A549 (cell line): ENCODE measurements at places on chromosomes 6 and 20. TPM values are rescaled to one million over a fixed set of nuclear protein-coding genes. Genes with fewer than 3 reads are reported as not detected.

Gene CCN2
- 32.0 to 47.4 TPM (median 40.5 TPM) in 3 replicates for polyA plus RNA-seq

Gene TFAP2A
- 26.0 to 31.4 TPM (median 26.9 TPM) in 3 replicates for polyA plus RNA-seq

Gene MEP1A
- polyA plus RNA-seq, result not detected in 3 replicates

Gene TTK
- 18.8 to 21.2 TPM (median 21.0 TPM) in 3 replicates for polyA plus RNA-seq

Gene OR2J3
- not detected in 3 replicates for polyA plus RNA-seq

Gene FILIP1
- 1.7 to 2.3 TPM (median 1.9 TPM) in 3 replicates for polyA plus RNA-seq

GRCh38 chr6:84763886-84764331 is 489 bp downstream of the TBX18 start:
- no peak for DNase-seq

DNA sequence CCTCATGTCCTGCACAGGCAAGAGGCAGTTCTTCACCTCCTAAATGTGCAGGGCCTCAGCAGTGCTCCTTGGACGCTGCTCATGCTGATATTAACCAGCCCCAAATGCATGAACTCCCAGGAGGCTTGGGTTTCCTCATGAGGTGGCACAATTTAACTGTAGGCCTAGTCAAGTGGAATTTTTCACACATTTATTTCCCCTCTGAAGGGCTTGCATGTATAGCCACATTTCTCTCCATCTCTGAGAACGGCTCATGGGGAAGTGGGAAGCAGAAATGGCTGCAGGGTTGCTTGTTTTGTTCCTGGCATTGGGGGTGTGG is 72.8 kb upstream of the PAX1 start:
- no peak for DNase-seq

- DNase-seq, result no peak
Measured at GRCh38 chr6:52381249-52381648, 19.3 kb downstream of the PAQR8 start.

DNA sequence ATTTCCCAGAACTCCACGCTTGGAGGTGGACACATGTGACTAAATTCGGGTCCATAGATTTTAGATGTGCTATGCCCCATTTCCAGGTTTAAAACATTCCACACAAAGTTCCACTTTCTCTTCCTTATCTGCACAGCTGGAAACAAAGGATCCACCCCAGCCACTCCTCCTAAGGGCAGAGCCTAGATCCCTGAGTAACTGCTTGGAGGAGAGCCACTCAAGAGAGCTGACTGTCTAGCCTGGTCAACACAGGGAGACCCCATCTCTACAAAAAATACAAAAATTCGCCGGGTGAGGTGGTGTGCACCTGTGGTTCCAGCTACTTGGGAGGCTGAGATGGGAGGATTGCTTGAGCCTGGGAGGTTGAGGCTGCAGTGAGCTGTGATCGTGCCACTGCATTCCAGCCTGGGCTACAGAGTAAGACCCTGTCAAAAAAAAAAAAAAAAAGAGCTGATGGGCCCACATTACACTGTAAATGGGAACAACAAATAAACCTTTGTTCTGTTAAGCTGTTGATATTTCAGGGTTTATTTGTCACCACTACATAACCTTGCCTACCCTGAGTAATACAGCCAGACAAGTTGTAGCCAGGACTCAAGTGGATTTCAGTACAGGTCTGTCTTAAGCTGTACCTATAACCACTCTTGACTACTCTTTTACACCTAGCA is 25.8 kb upstream of the SNRPC start:
- DNase-seq, result no peak

DNA sequence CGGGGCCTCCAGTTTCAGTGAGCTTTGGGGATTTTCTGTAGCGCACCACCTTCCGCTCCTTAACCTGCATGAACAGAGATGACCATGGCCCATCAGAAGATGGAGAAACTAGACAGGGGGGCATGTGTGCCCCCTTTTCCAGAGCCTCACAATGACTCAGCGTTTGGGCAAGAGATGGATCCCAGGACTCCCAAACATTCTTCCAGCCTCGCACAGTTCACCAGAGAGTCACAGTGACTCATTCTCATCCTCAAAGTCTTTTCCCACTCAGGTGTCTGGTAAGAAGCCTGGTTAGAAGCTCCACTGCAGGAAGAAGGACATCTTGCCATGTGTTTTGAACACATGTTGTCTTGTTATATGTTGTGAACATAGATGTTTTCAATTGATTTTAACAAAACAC is 76.2 kb upstream of the FRMD1 start:
- peak; percentile 20 for DNase-seq

- DNase-seq, result peak; percentile 81
Measured at GRCh38 chr20:47576516-47577033, 74.9 kb downstream of the NCOA3 start.

GRCh38 chr20:34473262-34473883 is 42.8 kb upstream of the DYNLRB1 start:
- peak; percentile 74 for DNase-seq

DNA sequence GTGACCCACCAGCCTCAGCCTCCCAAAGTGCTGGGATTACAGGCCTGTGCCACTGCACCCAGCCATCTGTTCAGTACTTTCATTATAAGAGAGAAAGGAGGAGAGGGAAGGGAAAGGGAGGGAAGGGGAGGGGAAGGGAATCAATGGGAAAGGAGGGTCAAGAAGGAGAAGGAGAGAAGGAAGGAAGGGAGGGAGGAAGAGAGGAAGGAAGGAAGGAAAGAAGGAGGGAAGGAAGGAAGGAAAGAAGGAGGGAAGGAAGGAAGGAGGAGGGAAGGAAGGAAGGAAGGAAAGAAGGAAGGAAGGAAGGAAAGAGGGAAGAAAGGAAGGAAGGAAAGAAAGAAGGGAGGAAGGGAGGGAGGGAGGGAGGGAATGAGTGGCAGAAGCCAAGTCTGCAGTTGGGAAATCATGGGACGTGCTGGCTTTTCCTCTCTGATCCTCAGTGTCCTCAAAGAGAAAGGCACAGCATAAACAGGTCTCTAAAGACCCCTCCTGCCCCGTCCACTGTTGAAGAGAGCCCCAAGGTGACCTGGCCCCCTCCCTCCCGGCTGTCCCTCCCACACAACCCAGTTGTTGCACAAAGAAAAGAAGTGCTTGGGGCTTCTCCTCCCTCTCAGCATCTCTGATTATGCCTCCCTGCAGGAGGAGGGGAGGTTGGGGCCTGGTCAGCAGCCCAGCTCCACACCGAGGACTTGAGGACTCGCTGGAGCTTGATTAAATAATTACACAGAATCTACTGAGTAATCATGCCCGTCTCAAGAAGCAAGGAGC is 69.1 kb upstream of the TOP1 start:
- no peak for DNase-seq

DNA sequence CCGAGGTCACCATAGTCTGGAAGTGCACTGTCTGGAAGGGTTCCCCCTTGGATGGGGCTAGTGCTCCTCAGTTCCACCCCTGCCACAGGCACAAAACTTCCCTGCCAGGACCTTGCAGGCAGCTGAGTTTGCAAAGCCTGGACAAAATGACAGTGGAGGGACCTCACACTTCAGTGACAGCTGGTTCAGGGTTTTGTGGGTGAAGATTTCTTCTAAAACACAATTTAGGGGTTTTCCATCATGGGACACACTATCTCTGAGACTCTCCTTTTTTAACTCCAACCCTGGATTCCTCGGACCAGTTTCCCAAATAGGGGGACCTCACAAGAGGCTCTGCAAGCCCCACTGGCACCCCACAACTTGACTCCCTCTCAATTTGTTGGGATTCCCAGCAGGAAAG is 33.6 kb upstream of the PREX1 start:
- no peak for DNase-seq

GRCh38 chr6:37676071-37676470 is 21.6 kb downstream of the MDGA1 start:
- DNase-seq, result no peak

GRCh38 chr20:44750081-44750805 is 4.6 kb downstream of the KCNK15 start:
- no peak for DNase-seq

- no peak for DNase-seq
Measured at GRCh38 chr20:63466250-63466825, 6.1 kb downstream of the KCNQ2 start.

DNA sequence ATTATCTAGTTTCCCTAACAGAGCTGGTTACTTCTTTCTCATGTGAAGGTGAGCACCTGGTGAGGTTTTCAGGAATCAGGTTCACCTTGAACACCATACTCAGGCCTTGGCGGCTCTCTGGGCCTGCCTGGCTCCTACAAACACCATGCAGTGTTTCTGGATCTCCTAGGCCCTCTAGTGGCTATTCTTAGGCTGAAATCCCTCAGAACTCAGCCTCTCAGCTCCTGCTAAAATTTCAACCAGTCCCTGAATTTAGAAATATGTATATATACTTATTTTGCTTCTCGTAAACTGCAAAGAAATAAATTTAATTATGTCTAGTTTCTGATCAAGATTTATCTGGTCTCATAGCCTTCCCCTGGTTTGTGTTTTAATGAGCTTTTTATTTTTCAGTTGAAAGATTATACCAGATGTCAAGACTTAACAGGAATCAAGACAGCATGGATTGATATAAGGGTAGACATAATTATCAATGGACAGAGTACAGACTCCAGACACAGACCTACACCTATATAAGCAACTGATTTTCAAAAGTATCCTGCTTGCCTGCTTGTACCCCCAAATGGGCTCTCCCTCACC is 55.9 kb downstream of the ANKEF1 start:
- peak; percentile 76 for DNase-seq

DNA sequence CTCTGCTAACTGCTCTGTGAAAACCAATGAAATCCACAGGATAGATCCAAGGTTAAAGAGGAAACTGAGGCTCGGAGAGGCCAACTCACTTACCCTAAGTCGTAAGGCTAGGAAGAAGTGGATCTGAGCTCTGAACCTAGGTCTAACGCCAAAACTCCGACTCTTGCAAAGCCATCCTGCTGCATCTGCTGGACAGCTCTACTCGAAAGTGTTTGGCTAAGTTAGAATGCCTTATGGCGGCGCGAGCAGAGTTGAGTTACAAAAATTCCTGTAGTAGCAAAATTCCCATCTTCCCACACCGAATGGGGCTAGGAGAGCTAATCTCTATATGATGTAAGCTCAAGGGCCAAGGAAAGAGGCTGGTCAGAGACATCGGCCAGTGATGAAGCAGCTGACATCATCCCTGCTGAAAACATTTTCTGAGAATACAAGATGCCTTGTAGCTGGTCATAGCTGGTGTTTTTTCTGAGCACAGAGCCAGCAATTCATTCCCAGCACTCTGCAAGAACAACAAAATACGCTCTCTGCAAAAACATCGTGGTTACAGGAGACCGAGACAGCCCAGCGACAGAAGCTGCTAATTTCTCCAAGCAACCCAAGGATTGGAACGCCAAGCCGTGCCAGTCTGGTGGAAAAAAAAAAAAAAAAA is 1.8 kb downstream of the SPATA2 start:
- DNase-seq, result no peak

- no peak for DNase-seq
Measured at GRCh38 chr6:71294121-71294523, 5.5 kb downstream of the OGFRL1 start.

DNA sequence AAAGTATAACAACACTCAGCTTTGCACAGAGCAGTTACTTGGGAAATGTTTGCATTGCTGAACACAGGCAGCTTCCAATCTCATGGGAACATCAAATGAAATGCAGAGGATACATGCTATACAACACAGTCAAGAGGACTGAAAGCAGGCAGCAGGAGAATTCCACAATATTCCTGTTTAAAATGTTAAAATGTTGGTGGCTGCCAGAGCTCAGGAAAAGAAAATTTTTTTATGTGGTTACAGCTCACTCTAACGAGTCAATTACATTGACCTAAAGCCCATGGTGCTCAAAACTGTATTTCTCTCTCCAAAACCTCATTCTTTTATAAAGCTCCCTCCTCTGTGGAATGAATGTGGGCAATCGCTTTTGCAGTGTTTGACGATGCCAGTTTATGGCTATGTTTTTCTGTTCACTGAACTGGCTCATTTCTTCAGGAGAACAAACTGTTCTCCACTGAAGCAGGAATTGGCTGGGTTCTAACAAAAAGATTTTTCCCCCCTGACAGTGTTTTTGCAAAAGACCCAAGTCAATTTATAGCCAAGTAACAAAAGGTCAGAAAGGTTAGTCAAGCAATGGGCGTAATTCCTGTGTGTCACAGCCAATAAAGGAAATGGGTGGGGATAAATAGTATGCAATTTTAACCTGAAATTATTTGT is 69.0 kb downstream of the ZHX3 start:
- DNase-seq, result no peak

- DNase-seq, result no peak
Measured at GRCh38 chr20:50317609-50318008, 127.0 kb downstream of the CEBPB start.

- peak; percentile 35 for DNase-seq
Measured at GRCh38 chr6:136550045-136550329, 235 bp downstream of the MAP7 start.

- DNase-seq, result no peak
Measured at GRCh38 chr6:4909063-4909706, 94.7 kb downstream of the RPP40 start.

- DNase-seq, result no peak
Measured at GRCh38 chr6:42135722-42136121, 6.7 kb downstream of the C6orf132 start.

GRCh38 chr6:82397962-82398692 is 34.5 kb downstream of the TPBG start:
- DNase-seq, result no peak

GRCh38 chr20:37948956-37949355 is 46.0 kb downstream of the VSTM2L start:
- no peak for DNase-seq

DNA sequence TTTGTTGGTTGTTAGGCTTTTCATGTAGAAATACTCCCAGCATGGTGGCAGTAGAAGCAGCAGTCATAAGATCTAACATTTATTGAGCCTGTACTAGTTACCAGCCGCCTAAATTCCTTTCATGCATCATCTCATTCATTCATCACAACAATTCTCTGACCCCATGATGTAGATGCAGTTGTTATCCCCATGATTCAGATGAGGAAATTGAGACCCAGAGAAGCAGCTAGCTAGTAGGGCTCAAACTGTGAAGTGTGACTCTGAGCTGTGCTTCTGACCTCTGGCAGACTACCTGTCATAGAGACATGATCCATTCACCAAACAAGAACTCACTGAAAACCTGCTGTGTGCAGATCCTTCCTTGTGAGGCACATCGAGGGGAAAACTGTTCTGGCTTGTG is 16.9 kb downstream of the RREB1 start:
- no peak for DNase-seq

DNA sequence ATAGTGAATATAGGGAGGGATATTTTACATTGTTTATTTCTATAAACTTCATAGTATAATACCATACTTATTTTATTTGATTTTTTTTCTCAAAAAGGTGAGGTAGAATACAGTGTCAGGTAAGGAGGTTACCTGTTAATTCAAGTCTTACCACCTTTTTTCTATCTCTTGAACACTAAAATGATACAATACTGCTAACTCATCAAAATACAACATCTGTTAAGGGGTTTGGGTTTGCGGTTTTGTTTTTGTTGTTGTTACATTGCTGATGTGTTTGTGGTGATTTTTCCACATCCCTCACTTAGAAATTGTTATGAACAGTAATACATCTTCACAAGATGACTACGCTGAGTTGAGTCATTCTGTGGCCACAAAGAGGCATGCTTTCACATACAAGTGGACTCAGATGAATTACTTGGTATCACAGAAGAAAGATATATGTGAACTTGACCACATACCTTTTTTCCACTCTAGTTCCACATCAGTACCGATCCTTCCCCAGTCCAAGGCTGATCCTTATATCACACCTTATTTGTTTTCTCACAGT is 139.4 kb upstream of the ID4 start:
- no peak for DNase-seq
